ENCODE measurements at places on chromosomes 2 and 18.

DNA sequence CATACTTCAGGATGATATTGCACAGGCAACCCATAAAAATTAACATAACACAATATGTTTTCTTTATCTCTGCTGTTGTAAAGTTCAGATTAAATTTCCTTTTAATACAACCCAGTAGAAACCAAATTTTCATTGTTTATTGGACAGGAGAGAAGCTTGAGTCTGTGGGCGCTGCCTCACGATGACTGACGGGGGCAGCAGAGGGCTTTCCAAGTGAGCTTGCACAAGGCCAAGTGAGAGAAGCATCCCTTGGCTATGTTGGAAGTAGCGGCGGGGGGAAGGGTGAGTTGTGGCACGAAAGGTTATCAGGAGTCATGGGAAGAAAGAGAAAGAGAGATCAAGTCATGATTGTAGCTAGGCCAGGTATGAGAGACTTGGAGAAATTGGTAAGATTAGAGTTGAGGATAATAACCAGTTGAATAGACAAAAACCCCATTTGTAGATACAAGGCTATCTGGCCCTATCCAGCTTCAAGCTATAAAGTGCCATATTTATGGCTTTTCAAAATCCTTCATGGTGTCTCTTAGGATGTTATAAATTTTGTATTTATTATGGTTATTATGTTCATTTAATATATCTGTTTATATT, 413.7 kb upstream of the FAM98A start:
- H3K36me3 ChIP-seq, result no peaks in the 10 kb centered on the region
- no peak for DNase-seq
- no peak overlapping the region for H3K4me3 ChIP-seq
- no peaks in the 10 kb centered on the region for H3K4me1 ChIP-seq
- no peak overlapping the region for H3K27ac ChIP-seq

- DNase-seq, result no peak
- peaks cover 8% of the 10 kb centered on the region for H3K4me1 ChIP-seq
- no peaks in the 10 kb centered on the region for H3K36me3 ChIP-seq
- H3K27me3 ChIP-seq, result peaks cover 3% of the 10 kb centered on the region
- no peak overlapping the region for H3K27ac ChIP-seq
Measured at GRCh38 chr2:38185012-38185491, 109.1 kb upstream of the CYP1B1 start.

DNA sequence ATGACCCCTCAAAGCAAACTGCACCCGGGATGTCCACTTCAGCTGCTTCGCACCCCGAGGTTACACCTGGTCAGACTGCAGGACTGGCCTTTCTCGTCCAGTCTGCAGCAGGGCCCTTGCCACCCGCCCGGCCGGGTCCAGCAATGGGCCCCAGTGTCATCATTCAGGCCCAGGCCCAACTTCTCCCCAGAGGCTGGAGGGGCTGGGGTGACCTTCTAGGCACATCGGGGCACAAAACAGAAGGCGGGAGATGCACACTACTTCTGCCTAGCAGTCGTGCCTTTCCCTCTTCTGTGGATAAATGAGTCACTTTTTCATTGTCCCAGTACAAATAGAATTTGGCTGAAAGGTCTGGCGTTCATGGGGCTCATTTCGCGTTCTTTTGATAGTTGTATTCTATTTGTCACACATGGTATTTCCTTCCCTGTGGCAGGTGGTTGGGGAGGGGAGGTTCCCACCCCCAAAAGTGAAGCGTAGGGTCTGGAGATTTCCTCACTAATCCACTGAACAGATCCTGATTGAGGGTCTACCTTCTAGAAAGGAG, 56.9 kb upstream of the ID2 start:
- H3K36me3 ChIP-seq, result no peaks in the 10 kb centered on the region
- peaks cover 2% of the 10 kb centered on the region for H3K4me1 ChIP-seq
- no peak for DNase-seq
- H3K27ac ChIP-seq, result no peak overlapping the region
- no peak overlapping the region for H3K4me3 ChIP-seq
- peaks cover 24% of the 10 kb centered on the region for H3K27me3 ChIP-seq

- H3K36me3 ChIP-seq, result no peaks in the 10 kb centered on the region
- no peak overlapping the region for H3K4me3 ChIP-seq
- DNase-seq, result no peak
- H3K27me3 ChIP-seq, result peaks cover 58% of the 10 kb centered on the region
- no peaks in the 10 kb centered on the region for H3K4me1 ChIP-seq
- no peak overlapping the region for H3K27ac ChIP-seq
Measured at GRCh38 chr2:105553538-105554196, 154.8 kb upstream of the FHL2 start.

DNA sequence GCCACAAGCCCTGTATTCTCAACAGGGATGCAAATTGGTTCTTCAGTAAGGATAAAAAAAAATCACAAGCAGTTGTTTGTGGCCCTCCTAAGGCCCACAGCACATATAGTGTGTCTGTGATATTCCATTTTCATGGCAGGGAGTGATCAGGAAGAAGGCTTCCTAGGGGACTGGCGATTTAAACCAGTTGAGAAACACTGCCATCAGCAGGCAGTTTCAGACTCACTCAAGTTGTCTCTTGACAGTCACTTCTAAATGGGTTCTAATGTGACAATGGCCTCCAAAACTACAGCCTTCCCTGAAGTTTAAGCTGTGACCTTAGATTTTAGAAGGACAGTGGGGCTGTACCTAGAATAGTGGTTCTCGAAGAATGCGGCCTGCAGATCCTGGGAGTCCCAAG, 6.0 kb downstream of the CIAO1 start:
- H3K27me3 ChIP-seq, result no peaks in the 10 kb centered on the region
- H3K4me1 ChIP-seq, result peaks cover 11% of the 10 kb centered on the region
- no peak overlapping the region for H3K27ac ChIP-seq
- no peak for DNase-seq

GRCh38 chr2:123563515-123563914, 461.6 kb upstream of the CNTNAP5 start:
- no peak for DNase-seq
- H3K4me1 ChIP-seq, result no peaks in the 10 kb centered on the region
- H3K36me3 ChIP-seq, result no peaks in the 10 kb centered on the region
- H3K4me3 ChIP-seq, result no peak overlapping the region
- H3K27ac ChIP-seq, result no peak overlapping the region

- H3K4me3 ChIP-seq, result no peak overlapping the region
- H3K4me1 ChIP-seq, result no peaks in the 10 kb centered on the region
- no peaks in the 10 kb centered on the region for H3K36me3 ChIP-seq
- H3K27ac ChIP-seq, result no peak overlapping the region
Measured at GRCh38 chr2:238580486-238580885, 153.8 kb downstream of the ASB1 start.

- no peak overlapping the region for H3K4me3 ChIP-seq
- peaks cover 11% of the 10 kb centered on the region for H3K4me1 ChIP-seq
- no peak overlapping the region for H3K27ac ChIP-seq
- H3K36me3 ChIP-seq, result no peaks in the 10 kb centered on the region
Measured at GRCh38 chr2:12006850-12007249, 260.4 kb downstream of the LPIN1 start.

DNA sequence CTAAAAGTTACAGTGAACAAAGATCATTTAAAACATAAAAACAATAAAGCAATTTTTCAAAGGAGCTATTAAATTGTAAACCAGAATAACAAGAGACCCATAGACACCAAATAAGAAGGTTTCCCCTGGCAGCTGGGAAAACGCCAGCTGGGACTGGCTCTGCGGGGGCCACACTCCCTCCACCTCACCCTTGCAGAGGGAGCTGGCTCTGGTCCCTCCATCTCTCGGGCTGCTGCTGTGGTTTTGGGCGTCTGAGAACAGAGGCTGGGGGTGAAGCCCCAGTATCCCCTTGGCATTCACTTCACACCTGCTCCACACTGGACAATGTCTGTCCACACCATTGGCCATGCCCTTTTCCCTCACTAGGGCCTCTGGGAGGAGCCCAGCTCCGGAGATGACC, 62.1 kb upstream of the OTOS start:
- H3K4me3 ChIP-seq, result no peak overlapping the region
- peaks cover 11% of the 10 kb centered on the region for H3K27me3 ChIP-seq
- H3K27ac ChIP-seq, result no peak overlapping the region
- no peaks in the 10 kb centered on the region for H3K36me3 ChIP-seq
- DNase-seq, result no peak

DNA sequence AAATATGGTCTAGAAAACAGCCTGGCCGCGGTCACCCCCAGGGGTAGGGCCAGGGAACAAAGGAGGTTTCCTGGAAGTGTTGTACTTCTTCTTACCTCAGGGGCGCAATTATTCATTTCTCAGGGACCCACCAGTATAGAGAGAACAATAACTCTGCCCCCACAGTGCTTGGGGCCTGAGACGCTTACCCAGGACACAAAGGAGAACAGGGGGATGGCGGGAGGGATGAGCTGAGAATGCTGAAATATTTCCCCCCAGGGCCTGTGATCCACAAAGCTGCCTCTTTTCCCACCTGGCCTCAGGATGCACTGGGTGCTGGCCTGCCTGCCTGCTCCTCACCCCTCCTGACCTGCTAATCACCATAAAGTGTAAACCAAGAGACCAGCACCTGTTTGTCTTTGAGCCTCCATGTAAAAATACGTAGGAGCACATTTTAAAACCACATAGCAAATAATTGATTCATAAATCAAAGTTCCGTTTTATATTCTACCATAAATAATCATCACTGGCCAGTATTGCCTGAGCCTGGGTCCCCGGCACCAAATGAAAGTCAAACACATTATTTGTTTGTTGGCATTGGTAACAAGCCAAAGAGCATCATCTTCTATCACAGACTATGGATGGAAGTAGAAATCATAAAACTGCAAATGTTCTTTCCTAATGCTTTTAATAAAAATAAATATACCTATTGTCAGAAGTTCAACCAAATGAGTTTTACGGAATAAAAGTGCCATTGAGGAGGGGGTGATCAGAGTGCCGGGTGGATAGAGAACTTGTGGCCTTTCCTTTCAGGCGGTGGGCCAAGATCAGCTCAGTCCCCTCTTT, 67.3 kb upstream of the RMDN2 start:
- no peak overlapping the region for H3K27ac ChIP-seq
- no peak for DNase-seq
- H3K4me3 ChIP-seq, result no peak overlapping the region
- peaks cover 11% of the 10 kb centered on the region for H3K27me3 ChIP-seq
- H3K36me3 ChIP-seq, result no peaks in the 10 kb centered on the region

GRCh38 chr2:147800316-147800715, 44.5 kb upstream of the ACVR2A start:
- peaks cover 5% of the 10 kb centered on the region for H3K27me3 ChIP-seq
- H3K36me3 ChIP-seq, result no peaks in the 10 kb centered on the region
- no peak overlapping the region for H3K27ac ChIP-seq
- H3K4me3 ChIP-seq, result no peak overlapping the region
- peaks cover 10% of the 10 kb centered on the region for H3K4me1 ChIP-seq

GRCh38 chr2:166134252-166135151, 6.7 kb upstream of the SCN1A start:
- H3K27me3 ChIP-seq, result peaks cover 4% of the 10 kb centered on the region
- no peak for DNase-seq
- no peaks in the 10 kb centered on the region for H3K36me3 ChIP-seq
- no peak overlapping the region for H3K4me3 ChIP-seq
- no peaks in the 10 kb centered on the region for H3K4me1 ChIP-seq
- H3K27ac ChIP-seq, result no peak overlapping the region

DNA sequence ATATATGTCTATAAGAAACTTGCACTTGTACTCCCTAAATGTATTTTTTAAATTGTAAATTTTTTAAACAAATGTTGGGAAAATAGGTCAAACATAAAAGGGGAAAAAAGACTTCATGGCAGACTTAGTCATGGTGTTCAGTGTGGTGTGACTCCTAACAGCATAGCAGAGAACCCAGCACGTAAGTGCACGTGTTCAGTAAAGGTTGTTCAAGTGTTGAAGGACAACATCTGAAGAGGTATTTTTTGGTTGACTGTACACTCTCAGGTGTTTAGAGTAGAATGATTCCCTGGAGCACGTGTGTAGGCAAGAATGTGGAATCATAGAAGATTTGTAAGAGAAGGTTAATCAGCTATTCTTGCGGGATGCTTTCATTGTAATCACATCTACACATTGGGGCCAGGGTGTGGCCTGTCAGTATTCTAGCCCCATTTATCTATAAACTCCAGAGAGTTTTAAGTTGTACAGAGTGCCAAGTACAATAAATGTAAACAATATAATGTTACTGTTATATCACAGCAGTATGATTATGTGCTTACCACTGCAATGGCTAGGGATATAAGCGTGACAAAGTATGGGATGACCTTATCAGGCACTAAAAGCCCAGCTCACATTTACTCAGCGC, 106.8 kb downstream of the CRIM1 start:
- no peak overlapping the region for H3K27ac ChIP-seq
- no peaks in the 10 kb centered on the region for H3K4me1 ChIP-seq
- H3K36me3 ChIP-seq, result no peaks in the 10 kb centered on the region

- H3K4me3 ChIP-seq, result no peak overlapping the region
- no peaks in the 10 kb centered on the region for H3K27me3 ChIP-seq
- H3K27ac ChIP-seq, result no peak overlapping the region
- DNase-seq, result no peak
- H3K36me3 ChIP-seq, result peaks cover 7% of the 10 kb centered on the region
- peaks cover 18% of the 10 kb centered on the region for H3K4me1 ChIP-seq
Measured at GRCh38 chr2:241612156-241613016, 24.6 kb downstream of the THAP4 start.

DNA sequence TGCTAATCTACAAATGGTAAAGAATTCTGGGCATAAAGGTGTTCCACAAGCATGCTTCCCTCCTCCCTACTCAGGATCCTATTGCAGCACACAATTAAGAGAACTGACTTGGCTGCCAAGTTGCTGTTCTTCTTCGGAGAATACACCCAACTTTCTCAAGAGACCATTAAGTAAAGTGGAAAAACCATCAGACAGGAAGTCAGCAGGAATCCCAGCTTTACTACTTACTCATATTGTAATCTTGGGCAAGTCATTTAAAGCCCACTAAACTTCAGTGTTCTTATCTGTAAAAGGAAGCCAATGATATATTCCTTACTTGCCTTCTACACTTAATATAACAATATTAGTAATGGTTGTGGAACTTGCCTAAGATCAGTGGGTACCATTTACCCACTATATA, 37.8 kb downstream of the PSTPIP2 start:
- peaks cover 5% of the 10 kb centered on the region for H3K4me1 ChIP-seq
- H3K4me3 ChIP-seq, result no peak overlapping the region
- DNase-seq, result no peak

GRCh38 chr2:27320958-27321543, 1.8 kb downstream of the MPV17 start:
- H3K4me3 ChIP-seq, result no peak overlapping the region
- peaks cover 15% of the 10 kb centered on the region for H3K4me1 ChIP-seq
- H3K27ac ChIP-seq, result peak overlapping the region; percentile 38
- DNase-seq, result no peak
- peaks cover 11% of the 10 kb centered on the region for H3K36me3 ChIP-seq
- no peaks in the 10 kb centered on the region for H3K27me3 ChIP-seq

DNA sequence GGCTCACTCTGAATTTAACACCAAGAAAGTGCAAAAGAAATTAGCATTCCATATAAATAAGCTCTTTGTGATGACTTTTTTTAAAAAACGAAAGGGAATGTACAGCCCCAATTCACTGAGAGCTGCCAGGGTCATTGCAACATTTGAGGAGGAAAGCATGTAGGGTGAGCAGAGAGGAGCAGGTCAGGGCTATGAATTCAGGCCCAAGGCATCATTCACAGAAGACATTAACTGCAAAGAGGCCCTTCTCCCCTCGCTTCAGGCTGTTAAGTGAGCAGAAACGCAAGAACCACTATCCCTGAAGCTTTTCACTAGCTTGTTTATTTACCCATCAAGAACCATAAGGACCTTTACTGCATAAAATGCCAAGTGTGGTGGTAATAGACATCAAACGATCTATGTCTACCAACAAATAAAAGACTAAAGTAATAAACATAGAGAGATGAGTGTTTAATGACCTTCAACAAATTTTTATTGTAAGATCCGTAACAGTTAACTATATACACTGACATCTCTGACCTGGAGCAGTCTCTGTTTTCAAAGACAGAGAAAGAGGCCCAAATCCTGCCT, 333.1 kb upstream of the HNRNPA3 start:
- no peaks in the 10 kb centered on the region for H3K36me3 ChIP-seq
- peaks cover 4% of the 10 kb centered on the region for H3K27me3 ChIP-seq
- no peak overlapping the region for H3K27ac ChIP-seq
- H3K4me1 ChIP-seq, result peaks cover 8% of the 10 kb centered on the region
- H3K4me3 ChIP-seq, result no peak overlapping the region

Data from T-helper 2 cell treated with Interferon-gamma antibody and Interleukin-4, amounts not matched to agents 5 μg/mL and 100 μg/mL, for 36 hours (primary cell).